Motor neuron (in vitro differentiated cells): ENCODE measurements at places on chromosomes 2 and 18. TPM values are rescaled to one million over a fixed set of nuclear protein-coding genes. Genes with fewer than 3 reads are reported as not detected.

GRCh38 chr2:118301248-118301647 is 213.0 kb downstream of the INSIG2 start:
- ATAC-seq = no peak

The NPPC gene
- 0.38 and 0.61 TPM in 2 replicates for total RNA-seq

GRCh38 chr2:180656455-180656847 is 324.0 kb upstream of the UBE2E3 start:
- no peak for ATAC-seq

The RNF152 gene
- total RNA-seq = 18.5 and 23.9 TPM in 2 replicates

GRCh38 chr2:51953931-51954330 is 922.0 kb upstream of the NRXN1 start:
- ATAC-seq = no peak

DNA sequence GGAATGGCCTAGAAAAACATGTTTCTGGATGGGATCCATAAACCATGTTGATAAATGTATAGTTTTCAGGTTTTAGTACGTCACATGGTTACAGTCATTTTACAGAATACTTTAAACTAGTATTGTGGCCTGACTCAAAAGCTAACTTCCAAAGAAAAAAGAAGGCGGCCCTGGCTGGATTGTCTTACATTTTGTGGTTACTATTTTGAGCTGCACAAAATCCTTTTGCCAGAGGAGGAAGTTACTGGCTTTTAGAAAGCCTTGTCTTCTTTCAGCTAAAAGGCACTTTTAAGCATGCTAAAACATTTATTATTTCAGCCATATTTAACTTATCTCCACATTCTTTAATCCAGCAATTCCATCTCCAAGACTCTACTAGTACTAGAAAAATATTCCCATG is 227.9 kb downstream of the CDH2 start:
- ATAC-seq = no peak

The L3MBTL4 gene
- 3.6 and 3.9 TPM in 2 replicates for total RNA-seq

- ATAC-seq = no peak
Observed at GRCh38 chr2:43300222-43300621, 73.8 kb upstream of the ZFP36L2 start.

The CRYGC gene
- total RNA-seq = not detected in 2 replicates

The LRRTM4 gene
- total RNA-seq = 35.3 and 36.9 TPM in 2 replicates

DNA sequence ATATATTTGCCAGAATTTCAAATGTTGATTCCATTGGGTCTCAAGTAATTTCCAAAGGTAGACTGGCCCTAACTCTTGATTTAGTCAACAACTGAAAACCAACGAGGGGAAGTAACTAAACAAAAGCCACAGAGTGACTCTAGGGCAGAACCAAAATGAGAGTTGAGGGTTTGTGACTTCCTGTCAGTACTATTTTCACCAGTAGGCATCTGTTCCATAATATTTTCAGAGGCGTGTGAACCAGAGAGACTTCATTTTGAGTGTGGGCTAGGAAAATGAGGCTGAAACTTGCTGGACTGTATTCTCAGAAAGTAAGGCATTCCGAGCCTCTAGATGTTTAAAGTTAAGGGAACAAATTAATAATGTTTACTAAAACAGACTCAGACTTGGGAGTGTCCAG is 70.6 kb downstream of the GDF7 start:
- ATAC-seq = no peak

GRCh38 chr2:182031956-182032355 is 46.3 kb downstream of the PPP1R1C start:
- no peak for ATAC-seq

The INPP4A gene
- total RNA-seq = 22.5 and 24.2 TPM in 2 replicates

DNA sequence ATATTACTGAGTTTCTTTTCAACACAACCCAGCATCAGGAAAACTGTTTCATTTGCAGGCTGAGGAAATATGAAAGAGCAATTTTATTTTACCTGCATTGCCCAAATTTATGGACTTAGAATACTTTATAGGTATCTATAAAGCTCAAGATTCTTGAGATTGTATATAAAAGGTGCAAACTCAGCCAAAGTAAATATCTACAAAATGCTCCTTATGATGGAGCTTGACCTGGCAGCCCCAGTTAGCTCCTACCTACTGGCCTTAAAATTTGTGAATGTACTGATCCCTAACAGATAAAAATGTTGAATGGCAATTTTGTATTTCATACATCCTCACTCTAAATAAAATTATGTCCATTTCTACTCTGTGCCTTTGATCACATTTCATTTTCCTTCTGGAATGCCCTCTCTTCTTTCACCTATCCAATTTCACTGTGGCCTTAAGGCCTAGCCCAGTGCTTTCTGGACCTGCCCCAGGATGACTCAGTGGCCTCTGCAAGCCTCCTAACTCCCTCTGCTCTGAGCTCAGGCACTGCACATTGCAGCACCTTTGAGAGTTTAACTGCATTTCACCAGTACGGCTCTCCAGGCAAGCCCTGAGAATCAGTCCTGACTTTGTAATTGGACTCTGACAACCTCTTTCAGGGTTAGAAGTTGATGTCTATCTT is 125.9 kb downstream of the ANTXR1 start:
- no peak for ATAC-seq
